Aorta (tissue), 5 donors: ENCODE measurements at places on chromosomes 6 and 20.

DNA sequence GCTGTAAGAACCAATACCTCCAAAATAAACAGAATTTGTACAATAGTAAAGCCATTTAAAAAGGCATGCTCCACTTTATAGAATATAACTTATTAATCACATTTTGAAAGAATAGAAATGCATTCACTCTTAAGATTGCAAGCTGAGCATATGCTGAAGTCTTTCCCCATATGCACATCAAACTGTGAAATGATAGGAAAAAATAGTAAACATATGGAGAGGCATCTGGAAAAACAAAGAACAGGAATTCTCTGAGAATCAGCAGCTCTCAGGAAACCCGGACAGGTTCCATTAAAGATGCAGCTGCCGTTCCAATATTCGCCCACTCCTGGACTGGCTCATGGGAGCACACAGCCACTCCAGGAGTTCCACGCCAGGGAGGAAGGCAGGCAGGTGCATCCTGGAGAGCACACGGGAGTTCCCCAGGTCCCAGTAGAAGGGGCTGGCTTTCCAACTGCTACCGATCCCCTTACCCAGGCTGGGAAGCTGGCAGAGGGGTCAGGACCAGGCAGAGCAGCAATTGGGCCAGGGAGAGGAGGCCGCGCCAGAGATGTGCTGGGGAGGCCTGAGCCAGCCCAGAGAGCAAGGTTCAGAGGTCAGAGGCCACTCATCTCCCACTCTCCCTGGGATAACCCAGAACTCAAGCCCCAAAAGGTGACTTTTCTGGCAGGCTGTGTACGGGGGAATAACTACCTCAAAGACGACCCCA is 111.1 kb downstream of the DLL1 start:
- no peak for DNase-seq

GRCh38 chr20:58342104-58342945 is 32.8 kb downstream of the RAB22A start:
- no peak for DNase-seq

GRCh38 chr6:88141561-88142296 is 24.4 kb downstream of the CNR1 start:
- DNase-seq, result no peak

- DNase-seq, result no peak
These were observed 161.9 kb downstream of the CDK19 start for GRCh38 chr6:110653381-110653780.

GRCh38 chr20:47468290-47469050 is 33.2 kb upstream of the NCOA3 start:
- DNase-seq, result no peak

GRCh38 chr20:3648951-3649350 is 14.2 kb downstream of the GFRA4 start:
- DNase-seq, result no peak

DNA sequence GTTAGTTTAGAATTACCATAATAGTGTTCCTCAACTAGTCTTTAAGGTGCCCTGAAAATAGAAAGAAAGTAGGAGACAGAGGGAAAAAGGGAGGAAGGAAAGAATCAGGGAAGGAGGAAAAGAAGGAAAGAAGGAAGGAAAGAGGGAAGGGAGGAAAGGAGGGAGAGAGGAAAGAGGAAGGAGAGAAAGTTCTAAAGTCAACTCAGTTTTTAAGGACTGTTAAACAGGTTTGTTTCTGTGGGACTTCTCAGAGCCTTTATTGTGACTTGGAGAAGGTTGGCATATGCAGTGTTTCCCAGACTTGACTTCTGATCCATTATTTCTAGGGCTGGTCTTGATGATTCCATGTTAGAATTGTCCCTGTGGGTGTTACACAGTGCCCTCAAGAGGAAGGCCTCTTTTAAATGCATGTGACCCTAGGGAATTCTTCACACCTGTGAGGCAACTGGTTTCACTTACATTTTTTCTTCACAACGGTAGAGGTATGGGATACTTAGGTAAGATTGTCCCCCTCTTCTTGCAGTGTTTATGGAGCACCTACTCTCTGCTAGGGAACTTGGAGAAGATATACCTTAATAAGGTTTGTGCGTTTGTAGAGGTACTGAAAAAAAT is 132.7 kb upstream of the GMDS start:
- DNase-seq, result no peak

GRCh38 chr20:50513169-50514034 is 3.2 kb downstream of the PTPN1 start:
- DNase-seq, result no peak

- no peak for DNase-seq
These were observed 7.8 kb downstream of the TP53INP2 start for GRCh38 chr20:34711813-34712430.
